ENCODE measurements at places on chromosomes 7 and 10.
A peak's percentile ranks its signal among the peaks of the same experiment; 100 is the strongest.

DNA sequence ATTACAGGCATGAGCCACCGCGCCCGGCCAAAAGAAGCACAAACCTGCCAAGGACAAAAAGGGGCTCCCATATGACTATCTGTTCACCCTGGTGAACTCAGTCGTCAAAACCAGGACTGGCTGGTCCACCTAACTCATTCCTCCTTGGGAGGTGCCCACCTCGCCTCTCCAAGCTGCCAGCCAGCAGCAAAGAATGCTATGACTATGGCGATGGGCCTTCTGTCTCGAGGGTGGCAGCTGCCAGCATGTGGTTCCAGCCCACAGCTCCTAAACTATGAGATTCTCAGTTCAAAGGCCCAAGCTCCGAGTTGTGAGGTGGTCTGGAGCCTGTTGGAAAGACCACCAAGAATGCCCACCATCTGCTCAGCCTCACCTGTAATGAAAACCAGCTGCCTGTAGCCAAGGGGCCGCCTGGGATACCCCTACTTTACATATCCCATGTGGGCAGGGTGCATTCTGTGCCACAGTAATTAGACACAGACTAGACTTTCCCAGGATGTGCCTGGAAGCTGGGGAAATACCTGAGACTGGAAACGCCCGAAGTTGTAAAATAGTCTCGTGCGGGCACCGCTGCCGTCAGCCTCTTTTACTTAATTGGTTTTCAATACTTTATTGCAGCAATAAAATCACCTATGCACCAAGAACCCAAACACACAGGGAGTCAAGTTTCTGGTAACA, 71.1 kb downstream of the ZRANB1 start:
- DNase-seq: no peak
- no peak overlapping the region for H3K27ac ChIP-seq
- peaks cover 14% of the 10 kb centered on the region for H3K4me1 ChIP-seq
- H3K36me3 ChIP-seq: peaks cover 20% of the 10 kb centered on the region
- no peaks in the 10 kb centered on the region for H3K27me3 ChIP-seq

DNA sequence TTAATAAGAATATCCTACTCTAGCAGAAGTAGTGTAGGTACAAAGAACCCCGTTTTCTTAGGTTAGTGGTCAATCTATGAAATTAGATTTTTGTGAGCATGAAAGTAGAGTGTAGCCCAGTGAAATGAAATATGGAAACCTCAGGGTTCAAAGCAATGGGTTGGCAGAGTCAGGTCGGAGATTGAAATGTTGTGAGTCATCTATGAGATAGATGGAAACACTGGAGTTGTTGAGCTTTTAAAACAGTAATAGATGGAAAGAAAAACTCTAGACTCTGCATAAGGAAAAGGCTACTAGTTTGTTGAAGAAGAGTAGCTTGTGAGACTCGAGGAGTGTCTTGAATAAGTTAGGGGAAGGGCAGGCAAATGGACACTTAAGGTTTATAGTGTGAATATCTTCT, 251.9 kb downstream of the EXOC4 start:
- no peak overlapping the region for H3K27ac ChIP-seq
- no peak overlapping the region for H3K4me3 ChIP-seq
- H3K4me1 ChIP-seq: peaks cover 18% of the 10 kb centered on the region
- H3K36me3 ChIP-seq: peaks cover 3% of the 10 kb centered on the region

DNA sequence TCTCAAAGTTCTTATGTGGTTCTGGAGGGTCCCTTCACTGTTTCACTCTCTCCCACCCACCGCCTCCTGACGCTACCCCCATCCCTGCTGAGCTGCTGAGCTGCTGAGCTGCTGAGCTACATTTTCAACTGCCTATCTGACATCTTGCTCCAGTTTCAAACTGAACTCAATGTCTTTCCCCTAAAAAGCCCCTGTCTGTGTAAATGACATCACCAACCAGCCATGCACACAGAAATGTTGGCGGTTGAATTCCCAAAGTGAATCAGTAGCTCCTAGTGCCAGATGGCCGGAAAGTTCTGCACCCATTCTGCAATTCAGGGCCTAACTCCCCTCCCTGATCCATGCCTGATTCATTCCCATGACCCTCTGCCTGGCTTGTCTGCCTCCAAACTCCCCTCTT, 71.2 kb downstream of the WNT2 start:
- H3K4me3 ChIP-seq: no peak overlapping the region
- no peaks in the 10 kb centered on the region for H3K27me3 ChIP-seq
- peaks cover 5% of the 10 kb centered on the region for H3K4me1 ChIP-seq
- no peak overlapping the region for H3K27ac ChIP-seq
- no peak for DNase-seq
- H3K36me3 ChIP-seq: no peaks in the 10 kb centered on the region

DNA sequence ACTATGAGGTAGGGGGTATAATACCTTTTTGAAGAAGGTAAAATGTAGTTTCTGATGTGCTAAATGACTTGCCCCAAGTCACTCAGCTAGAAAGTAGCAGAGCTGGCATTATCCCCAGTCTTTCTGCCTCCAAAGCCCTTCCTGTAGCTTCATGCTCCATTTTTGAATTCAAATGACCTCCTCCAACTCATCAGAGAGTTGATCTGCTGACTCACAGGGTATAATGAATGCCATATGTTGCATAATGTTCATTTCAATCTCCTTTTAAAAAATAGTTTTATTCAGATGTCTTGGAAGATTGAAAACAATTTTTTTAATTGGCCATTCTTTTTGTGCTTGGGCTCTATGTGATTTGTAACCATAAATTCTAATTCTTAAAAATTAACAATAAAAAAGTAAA, 272.8 kb upstream of the IMMP2L start:
- no peak overlapping the region for H3K4me3 ChIP-seq
- H3K27me3 ChIP-seq: no peaks in the 10 kb centered on the region
- DNase-seq: no peak
- H3K36me3 ChIP-seq: peaks cover 35% of the 10 kb centered on the region
- peak overlapping the region; percentile 43 for H3K27ac ChIP-seq

GRCh38 chr10:99537989-99538917, 5.5 kb downstream of the NKX2-3 start:
- H3K27ac ChIP-seq: no peak overlapping the region
- peaks cover 11% of the 10 kb centered on the region for H3K4me1 ChIP-seq
- DNase-seq: no peak
- H3K27me3 ChIP-seq: peaks cover 96% of the 10 kb centered on the region

DNA sequence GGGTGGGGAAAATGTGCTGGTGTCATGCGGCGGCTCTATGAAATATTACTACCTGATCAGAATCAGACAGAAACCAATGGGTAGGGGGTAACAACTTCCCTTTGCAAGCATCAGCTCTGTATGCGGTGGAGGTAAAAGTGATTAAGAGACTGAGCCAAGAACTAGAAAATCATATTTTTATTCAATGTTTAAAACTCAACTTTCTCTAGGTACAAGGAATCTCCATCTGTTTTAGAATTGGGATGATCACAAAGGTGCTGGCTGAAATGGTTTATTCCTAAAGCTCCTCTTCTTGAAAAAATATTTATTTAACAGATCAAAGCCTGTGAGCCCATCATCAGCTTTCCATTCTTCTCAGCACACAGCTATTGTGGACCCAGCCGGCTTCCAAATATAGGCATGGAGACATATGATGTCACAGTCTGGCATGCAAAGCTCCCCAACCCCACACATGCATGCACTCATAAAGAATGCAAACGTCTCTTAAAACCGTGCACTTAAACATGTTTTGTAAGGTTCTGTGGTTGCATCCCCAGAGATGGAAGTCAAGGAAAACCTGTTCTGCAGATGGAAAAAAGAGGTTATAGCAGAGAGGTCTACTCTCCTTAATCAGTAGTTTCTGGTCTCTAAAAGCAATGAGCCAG, 126.0 kb downstream of the SKIDA1 start:
- H3K27ac ChIP-seq: peak overlapping the region; percentile 97
- no peaks in the 10 kb centered on the region for H3K27me3 ChIP-seq
- peaks cover 5% of the 10 kb centered on the region for H3K36me3 ChIP-seq
- no peak overlapping the region for H3K4me3 ChIP-seq
- peak; percentile 57 for DNase-seq

DNA sequence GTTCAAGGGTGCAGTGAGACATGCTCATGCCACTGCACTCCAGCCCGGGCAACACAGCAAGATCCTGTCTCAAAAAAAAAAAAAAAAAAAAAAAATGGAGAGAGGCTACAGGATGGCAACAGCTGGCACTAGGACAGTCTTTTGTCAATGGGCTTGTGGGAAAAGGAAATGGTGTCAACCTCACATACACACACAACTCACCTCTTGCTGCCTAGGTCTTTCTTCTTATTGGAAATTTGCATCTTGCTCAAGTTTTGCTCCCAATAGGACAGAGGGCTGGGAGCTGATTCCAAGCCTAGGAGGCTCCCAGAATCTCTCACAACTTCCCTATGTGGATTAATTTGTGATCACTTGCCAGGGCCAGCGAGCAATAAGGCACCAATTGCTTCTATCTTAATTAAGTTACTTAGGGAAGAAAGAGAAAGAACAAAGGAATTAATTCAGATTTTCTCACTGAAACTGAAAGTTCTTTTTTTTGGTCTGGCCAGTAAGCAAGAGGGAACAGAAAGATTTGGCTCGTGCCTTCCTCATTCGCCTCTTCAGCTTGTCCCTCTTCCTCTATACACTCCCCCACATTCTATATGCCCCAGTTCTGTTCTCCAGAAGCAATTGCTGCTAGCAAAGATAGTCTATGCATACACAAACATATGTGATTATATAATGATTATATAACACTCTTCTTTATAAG, 33.8 kb downstream of the MAP3K8 start:
- no peaks in the 10 kb centered on the region for H3K27me3 ChIP-seq
- H3K4me1 ChIP-seq: no peaks in the 10 kb centered on the region
- DNase-seq: no peak
- no peak overlapping the region for H3K27ac ChIP-seq
- no peak overlapping the region for H3K4me3 ChIP-seq

DNA sequence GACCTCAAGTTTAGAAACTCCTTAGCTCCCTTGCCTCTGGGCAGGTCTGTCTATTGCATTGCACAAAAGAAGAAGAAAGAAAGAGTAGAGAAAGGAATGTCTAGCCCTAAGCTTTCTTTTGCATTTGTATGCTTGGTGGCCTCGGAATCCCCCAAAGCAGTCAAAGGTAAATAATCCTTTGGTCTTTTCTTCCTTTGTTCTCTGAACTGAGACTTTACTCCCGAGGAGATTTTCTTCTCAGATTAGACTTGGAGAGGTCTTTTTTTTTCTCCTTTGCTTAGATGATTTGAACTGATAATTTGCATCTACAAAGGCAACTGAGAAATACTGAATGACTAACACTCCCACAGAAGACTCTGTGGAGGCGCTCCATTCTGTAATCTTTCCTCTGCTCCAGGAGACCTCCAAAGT, 93.2 kb downstream of the AKR1D1 start:
- H3K4me3 ChIP-seq: no peak overlapping the region
- no peak for DNase-seq
- peak overlapping the region; percentile 68 for H3K27ac ChIP-seq

GRCh38 chr10:3774814-3775695, 10.0 kb downstream of the KLF6 start:
- H3K4me1 ChIP-seq: peaks cover 42% of the 10 kb centered on the region
- no peak overlapping the region for H3K4me3 ChIP-seq
- no peak for DNase-seq
- peak overlapping the region; percentile 84 for H3K27ac ChIP-seq
- H3K27me3 ChIP-seq: no peaks in the 10 kb centered on the region

GRCh38 chr7:64908358-64908757, 5.3 kb downstream of the ZNF273 start:
- peaks cover 21% of the 10 kb centered on the region for H3K36me3 ChIP-seq
- H3K4me3 ChIP-seq: no peak overlapping the region
- H3K27ac ChIP-seq: no peak overlapping the region
- peaks cover 29% of the 10 kb centered on the region for H3K4me1 ChIP-seq

DNA sequence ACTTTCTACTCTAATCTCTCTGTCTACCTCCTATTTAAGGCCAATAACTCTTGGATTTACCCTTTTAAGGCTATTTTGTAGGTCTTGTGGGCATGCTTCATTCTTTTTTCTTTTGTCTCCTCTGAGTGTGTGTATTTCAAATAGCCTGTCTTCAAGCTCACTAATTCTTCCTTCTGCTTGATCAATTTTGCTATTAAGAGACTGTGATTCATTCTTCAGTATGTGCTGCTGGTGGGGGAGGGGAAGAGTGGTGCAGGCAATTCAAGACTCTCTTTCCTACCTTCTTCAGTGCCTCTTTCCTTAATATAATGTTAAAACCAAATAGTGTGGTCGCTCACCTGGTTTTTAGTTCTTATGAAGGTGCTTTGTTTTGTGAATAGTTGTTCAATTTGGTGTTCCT, 20.0 kb downstream of the ABCB1 start:
- H3K4me1 ChIP-seq: no peaks in the 10 kb centered on the region
- DNase-seq: no peak
- peaks cover 2% of the 10 kb centered on the region for H3K27me3 ChIP-seq
- no peak overlapping the region for H3K4me3 ChIP-seq
- no peak overlapping the region for H3K27ac ChIP-seq

GRCh38 chr7:137962875-137963507, 38.9 kb downstream of the CREB3L2 start:
- no peak for DNase-seq
- no peak overlapping the region for H3K4me3 ChIP-seq
- peaks cover 53% of the 10 kb centered on the region for H3K4me1 ChIP-seq
- H3K27ac ChIP-seq: peak overlapping the region; percentile 88
- no peaks in the 10 kb centered on the region for H3K27me3 ChIP-seq

GRCh38 chr7:34128762-34129161, 223.4 kb downstream of the BMPER start:
- DNase-seq: no peak
- no peak overlapping the region for H3K27ac ChIP-seq
- H3K4me1 ChIP-seq: peaks cover 13% of the 10 kb centered on the region
- H3K27me3 ChIP-seq: no peaks in the 10 kb centered on the region
- H3K36me3 ChIP-seq: peaks cover 2% of the 10 kb centered on the region

DNA sequence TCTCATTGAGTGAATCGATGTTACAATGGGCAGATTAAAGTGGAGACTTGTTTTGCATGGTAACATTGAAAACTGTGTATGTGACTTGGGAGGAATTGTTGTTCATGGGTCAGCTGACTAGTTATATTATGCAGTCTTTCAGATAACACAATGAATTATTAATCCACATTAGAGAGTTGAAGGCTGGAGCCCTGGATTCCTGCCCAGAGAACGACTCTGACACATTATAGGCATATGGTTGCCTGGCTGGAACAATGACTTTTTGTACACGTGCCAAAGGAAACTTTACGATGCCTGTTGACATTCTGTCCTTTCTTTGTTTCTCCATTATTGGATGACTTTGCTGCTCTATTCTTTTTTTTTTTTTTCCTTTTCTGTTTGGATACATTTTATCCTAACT, 52.3 kb upstream of the TMEM229A start:
- no peak overlapping the region for H3K4me3 ChIP-seq
- peaks cover 32% of the 10 kb centered on the region for H3K4me1 ChIP-seq
- no peaks in the 10 kb centered on the region for H3K36me3 ChIP-seq
- peak overlapping the region; percentile 72 for H3K27ac ChIP-seq
- H3K27me3 ChIP-seq: no peaks in the 10 kb centered on the region

- no peak overlapping the region for H3K27ac ChIP-seq
- peaks cover 7% of the 10 kb centered on the region for H3K4me1 ChIP-seq
- H3K36me3 ChIP-seq: no peaks in the 10 kb centered on the region
- DNase-seq: no peak
Measured at GRCh38 chr7:50534690-50535290, 30.4 kb downstream of the DDC start.

Measured in mesothelial cell of epicardium (in vitro differentiated cells).